Suppressor macrophage treated with lipopolysaccharide for 1 hour (primary cell): ENCODE measurements at places on chromosomes 3 and 15.

GRCh38 chr3:188326968-188327367, 173.0 kb downstream of the LPP start:
- DNase-seq = no peak

DNA sequence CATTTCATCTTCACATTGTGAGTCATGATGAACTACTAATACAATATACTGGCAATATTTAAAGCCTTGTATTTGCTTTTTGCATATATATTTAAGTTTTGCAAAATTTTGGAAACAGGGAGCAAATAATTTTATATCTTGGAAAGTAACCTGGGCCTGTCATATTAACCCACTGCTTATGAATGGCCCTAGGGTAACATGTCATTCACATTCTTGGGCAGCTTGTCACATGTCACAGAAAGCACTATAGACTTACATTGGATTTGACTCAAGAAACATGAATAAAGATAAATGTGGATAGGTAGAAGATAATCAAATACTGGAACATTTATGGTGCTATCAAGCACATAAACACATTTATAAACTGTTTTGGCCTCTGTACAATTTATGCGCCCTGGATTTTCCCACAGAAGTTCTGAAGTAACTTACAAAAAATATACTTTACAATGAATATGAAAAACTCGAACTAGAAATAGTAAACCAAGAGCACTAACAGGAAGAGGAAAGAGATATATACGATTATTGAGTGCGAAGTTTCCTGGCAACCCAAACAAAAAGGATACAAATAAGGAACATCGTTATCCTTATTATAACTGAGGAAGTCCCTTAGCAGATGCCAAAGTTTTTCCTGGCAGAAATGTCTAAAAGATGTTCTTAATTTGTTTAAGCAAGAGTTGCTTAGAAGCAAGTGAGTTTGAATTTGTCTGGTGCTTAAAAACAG, 257.2 kb downstream of the RBMS3 start:
- DNase-seq = no peak

GRCh38 chr3:50971487-50971924, 296.8 kb downstream of the DOCK3 start:
- DNase-seq = peak; percentile 62

- DNase-seq = no peak
Observed at GRCh38 chr3:21729888-21730459, 21.0 kb downstream of the ZNF385D start.

GRCh38 chr15:73265536-73266153, 103.1 kb downstream of the HCN4 start:
- peak; percentile 62 for DNase-seq

- DNase-seq = peak; percentile 55
Observed at GRCh38 chr15:91894606-91895005, 41.1 kb downstream of the SLCO3A1 start.

DNA sequence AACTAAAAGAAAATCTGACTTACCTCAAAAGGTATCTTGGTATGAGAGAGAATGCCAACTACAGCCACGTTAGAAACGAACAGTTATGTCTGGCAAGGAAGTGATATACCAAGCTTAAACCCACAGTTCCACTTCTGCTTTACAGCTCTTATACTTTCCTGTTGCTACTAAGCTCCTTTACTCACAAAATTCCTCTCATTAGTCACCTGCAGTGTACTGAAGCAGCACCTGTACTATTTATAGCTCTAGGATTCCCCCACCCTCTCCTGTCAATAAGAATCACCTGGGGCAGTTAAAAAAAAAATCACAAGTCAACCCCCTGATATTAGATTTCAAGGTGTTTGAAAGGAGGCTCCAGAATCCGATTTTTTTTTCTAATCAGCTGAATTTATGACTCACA, 2.9 kb upstream of the TMEM266 start:
- peak; percentile 54 for DNase-seq

DNA sequence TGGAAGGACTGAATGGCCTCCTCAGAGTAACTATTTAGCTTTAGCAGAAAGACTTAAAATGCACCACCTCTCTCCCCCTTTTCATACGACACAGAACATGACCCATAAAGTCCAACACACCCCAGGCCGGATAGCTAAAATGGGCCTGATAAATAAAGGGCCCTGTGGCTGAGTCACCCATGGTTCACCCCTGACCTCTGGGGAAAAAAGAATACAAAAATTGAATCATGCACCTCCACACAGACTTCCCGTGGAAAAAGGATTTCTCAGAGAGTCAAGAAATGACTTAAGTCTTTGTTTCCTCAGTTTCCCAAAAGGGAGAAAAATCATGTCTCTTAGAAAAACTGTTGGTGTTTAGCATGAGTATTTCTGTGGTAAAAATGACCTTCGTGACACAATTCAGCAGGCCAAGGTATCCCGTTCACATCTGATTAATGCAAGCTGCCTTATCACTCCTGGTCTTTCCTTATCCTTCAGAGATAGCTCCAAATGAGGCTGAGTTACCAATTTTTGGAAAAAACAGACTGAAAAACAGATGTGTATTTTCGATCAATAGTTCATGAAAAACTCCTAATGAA, 34.0 kb upstream of the ARHGEF3 start:
- no peak for DNase-seq

- DNase-seq = no peak
Observed at GRCh38 chr3:65729555-65729954, 309.2 kb downstream of the MAGI1 start.

DNA sequence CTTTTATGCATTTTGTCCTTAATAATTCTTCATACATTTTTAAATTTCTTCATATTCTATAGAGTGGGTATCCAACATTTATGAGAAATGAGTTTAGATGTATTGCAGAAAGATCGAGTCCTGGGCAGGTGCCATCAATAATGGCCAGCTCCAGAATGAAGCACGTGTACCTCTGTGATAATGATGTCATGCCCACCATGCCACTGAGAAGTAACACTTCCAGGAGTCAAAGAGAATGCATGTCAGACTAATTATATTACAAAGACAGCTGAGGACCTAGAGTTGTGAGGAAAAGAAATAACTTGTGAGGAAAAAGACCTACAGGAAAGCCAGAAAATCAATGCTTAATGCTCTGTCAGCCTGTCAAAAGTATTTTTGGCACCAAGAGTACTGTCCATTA, 157.4 kb upstream of the P2RY1 start:
- DNase-seq = no peak

- DNase-seq = no peak
Observed at GRCh38 chr3:70889162-70890019, 577.0 kb upstream of the MDFIC2 start.

GRCh38 chr15:88397506-88397905, 69.7 kb downstream of the MRPL46 start:
- no peak for DNase-seq

- peak; percentile 69 for DNase-seq
Observed at GRCh38 chr3:195715583-195716266, 5.1 kb upstream of the MUC20 start.

GRCh38 chr3:126347543-126348161, 9.6 kb downstream of the KLF15 start:
- DNase-seq = no peak

- DNase-seq = no peak
Observed at GRCh38 chr3:57952208-57952631, 56.0 kb upstream of the FLNB start.

GRCh38 chr3:128572644-128573105, 77.9 kb downstream of the RPN1 start:
- no peak for DNase-seq

GRCh38 chr3:58540176-58540858, 3.3 kb upstream of the ACOX2 start:
- no peak for DNase-seq

DNA sequence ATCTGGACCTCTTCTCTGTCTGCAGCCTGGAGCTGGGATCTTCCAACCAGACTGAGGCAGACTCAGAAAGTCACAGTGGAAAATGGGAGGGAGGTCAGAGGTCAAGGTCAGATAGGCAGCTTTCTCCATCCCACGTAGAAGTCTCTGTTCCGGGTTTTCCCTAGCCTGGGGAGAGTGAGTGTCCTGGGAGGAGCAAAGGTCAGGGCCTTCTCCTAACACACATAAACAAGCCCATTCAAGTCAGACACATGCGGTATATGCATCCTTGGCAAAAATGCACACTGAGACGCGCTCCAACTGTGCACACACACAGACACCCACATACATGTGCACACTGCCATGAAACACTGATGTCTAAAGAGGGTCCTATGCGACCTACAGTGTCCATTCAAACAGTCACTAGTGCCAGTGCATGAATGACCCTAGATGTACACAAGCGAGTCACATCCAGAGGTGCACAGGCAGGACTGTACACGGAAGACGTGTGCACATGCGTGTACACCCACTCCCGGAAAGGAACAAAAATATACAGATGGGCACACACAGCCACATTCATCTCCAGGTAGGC, 681 bp downstream of the TWF2 start:
- peak; percentile 78 for DNase-seq

DNA sequence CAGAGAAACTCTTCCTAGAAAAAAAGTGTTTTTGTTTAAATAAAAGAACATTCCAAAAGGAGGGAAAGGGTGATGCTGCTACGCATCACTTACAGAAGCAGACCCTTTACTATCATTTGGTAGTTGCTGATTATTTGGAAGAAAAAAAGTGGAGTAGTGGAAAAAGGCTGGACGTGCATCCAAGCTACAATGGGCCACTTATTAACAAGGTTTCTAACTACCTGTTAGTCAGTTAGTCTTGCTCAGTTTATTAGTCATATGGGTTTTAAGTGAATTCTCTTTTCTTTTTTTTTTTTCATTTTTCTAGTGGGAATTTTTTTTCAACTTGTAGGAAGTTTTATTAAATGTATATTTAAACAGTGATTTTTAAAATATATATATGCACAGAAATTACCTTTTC, 866.0 kb downstream of the MCTP2 start:
- no peak for DNase-seq

DNA sequence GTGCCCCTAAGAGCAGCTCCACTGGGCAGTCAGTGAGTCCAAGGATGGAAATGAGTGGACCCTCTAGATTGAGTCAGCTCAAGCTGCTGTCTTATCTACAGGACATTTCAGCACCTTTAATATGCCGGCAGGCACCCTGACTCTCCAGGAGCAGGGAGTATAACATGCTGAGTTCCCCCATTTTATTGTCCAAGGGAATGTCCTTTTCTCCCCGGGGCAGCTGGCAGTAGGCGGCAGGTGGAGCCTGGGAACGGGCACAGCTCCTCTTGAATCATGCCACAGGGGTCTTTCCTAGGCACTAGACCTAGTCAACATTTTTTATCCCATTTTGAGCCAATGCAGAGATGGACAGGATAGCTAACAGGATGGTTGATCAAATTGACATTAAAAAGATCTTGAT, 14.8 kb downstream of the WNT7A start:
- DNase-seq = no peak

DNA sequence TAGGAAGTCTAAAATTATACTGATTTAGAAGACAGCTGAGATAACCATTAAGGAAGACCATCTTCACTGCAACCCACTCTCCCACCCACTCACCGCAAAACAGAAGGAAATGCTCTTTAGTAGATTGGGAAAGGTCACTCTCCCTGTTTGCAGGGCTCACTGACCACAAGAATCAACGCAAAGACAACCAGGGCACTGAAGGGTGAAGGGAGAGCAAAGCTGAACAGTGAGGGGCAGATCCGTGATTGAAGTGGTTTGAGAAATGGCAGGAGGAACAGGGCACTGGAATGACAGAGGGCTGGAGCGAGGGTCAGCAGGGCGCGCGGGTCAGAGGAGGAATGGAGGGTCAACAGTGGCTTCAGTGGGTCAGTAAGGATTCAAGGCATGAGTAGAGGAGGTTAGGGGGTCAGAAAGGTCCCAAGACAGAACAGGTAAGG, 520 bp downstream of the MESD start:
- DNase-seq = peak; percentile 71

DNA sequence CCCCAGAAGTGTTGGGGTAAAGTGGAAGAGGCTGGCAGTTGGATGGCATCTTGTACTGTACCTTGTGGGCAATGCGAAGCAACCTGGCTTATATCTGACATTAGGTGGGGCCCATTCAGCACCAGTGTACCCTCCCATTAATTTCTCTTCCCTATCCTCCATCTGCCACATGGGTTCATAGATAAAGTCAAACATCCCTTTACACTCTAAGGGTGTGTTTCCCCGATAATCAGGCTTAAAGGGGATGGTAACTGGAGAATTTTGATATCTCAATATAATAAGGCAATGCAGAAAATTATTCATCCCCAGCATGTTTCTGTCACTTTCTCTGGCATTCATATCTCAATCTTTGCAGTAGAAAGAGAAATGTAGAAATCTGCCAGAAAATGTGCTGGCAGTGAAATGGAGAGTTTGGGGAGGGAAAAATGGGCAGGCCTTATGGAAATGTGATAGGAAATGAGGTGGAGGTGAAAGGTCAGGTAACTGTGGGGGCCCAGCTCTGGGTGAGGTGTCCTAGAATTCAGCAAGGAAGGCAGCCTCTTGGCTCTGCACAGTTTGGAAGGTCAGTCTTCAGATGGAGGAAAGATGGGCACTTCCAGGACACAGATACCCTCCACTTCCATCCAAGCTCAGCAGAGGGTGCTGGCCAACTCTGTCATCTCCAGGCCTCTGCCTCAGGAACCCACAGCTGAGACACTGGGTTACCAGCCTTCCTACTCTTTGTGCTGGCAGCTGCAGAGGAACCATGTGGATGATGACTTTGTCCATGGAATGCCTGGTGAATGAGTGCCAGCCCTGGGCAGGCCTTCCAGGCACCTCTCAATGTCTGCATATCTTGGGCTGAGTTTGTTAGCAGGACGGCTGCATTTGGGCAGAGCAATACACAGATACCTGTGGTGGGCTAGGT, 325.9 kb upstream of the CTDSPL start:
- no peak for DNase-seq

DNA sequence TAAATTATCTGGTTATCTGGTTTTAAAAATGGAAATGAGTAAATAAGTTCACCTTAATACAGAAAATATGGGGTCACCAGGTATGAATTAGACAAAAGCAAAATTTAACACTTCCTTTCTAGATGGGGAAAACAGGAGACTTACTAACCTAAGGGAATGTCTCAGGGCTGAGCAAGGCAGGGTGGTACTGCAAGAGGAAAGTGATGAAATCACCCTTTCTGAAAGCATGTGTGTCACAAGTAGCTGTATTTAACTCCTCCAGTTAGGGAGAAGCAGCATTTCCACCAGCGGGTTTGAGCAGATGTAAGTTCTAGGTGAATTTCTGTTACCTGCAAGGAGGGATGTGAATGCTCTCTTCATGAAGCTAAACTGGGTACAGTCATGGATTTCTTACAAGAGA, 629.1 kb downstream of the MECOM start:
- no peak for DNase-seq

- DNase-seq = no peak
Observed at GRCh38 chr3:151227266-151227806, 24.3 kb upstream of the GPR171 start.

- DNase-seq = no peak
Observed at GRCh38 chr3:30547716-30548115, 58.7 kb upstream of the TGFBR2 start.
